HCT116 (cell line): ENCODE measurements at places on chromosomes 5 and 9. TPM values are rescaled to one million over a fixed set of nuclear protein-coding genes. Genes with fewer than 3 reads are reported as not detected.

The TSSK1B gene
- not detected for total RNA-seq

The FAM221B gene
- total RNA-seq = not detected

GRCh38 chr9:77759391-77759790, 111.3 kb upstream of the GNA14 start:
- H3K4me3 ChIP-seq = no peak overlapping the region
- H3K4me1 ChIP-seq = no peaks in the 10 kb centered on the region
- no peak overlapping the region for H3K27ac ChIP-seq
- DNase-seq = no peak
- no peaks in the 10 kb centered on the region for H3K27me3 ChIP-seq

GRCh38 chr9:74662674-74663073, 165.5 kb downstream of the RORB start:
- H3K27ac ChIP-seq = no peak overlapping the region
- H3K36me3 ChIP-seq = no peaks in the 10 kb centered on the region
- DNase-seq = no peak
- no peaks in the 10 kb centered on the region for H3K4me1 ChIP-seq

DNA sequence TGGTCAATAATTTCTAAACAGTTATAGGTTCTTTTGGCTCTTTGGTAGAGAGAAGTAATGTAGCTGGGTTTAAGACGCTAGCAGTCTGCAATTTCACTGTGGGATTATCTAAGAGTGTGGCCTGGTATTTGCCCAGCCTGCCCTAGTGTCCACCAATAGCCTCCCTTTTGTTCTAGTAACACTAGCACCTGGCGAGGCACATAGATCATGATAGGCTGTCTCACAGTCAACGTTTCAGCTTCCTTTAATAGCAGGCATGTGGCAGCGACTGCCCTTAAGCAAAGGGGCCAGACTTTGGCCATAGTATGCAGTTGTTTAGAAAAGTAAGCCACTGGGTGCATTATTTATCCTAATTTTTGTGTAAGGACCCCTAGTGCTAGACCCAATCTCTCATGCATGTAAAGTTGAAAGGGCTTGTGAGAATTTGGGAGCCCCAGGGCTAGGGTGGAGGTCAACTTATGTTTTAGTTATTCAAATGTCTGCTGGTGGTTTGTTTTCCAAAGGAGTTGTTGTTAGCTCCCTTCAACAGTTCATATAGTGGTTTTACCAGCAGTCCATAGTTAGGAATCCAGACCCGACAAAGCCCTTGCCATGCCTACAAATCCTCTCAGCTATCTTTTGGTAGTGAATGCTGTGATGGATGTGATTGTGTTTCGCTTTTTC, 274.3 kb downstream of the HTR1A start:
- DNase-seq = no peak
- H3K27me3 ChIP-seq = no peaks in the 10 kb centered on the region
- no peaks in the 10 kb centered on the region for H3K4me1 ChIP-seq
- no peaks in the 10 kb centered on the region for H3K36me3 ChIP-seq
- no peak overlapping the region for H3K4me3 ChIP-seq

GRCh38 chr5:110665184-110665726, 61.2 kb downstream of the TMEM232 start:
- no peak overlapping the region for H3K4me3 ChIP-seq
- H3K4me1 ChIP-seq = no peaks in the 10 kb centered on the region
- H3K27ac ChIP-seq = no peak overlapping the region
- no peak for DNase-seq
